ENCODE measurements at places on chromosomes 16 and 17.
A peak's percentile ranks its signal among the peaks of the same experiment; 100 is the strongest.

DNA sequence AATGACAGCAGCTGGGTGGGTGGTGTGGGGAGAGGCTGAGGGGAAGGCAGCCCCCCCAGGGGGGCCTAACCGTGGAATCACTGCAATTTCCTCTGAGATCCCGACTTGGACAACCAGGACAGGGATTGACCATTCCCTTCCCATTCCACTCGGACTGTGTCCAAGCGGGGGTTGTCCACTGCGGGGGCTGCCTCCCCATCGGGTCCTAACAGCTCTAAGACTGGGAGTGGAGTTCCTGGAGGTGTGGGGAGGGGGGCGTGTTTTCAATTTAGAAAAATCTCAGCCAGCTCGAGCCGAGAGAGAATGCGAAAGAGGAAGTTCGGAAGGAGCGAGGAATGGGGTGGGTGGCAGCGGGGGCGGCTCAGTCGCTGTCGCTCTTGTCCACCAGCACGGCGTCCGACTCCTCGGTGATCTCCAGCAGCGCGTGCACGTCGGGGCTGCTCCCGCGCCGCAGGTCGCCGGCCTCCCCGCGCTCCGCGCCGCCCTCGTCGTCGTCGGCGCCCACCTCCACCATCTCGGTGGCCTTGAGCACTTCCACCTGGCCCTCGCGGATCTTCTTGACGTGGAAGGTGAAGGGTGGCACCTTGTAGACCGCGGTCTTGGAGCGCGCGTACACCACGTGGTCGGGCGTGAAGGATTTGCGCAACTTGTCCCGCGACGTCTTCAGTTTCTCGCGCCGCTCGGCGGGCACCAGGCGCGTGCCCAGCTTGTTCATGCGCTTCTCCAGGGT is 16.2 kb upstream of the STAT3 start:
- no peak for DNase-seq

- DNase-seq, result no peak
Measured at GRCh38 chr16:1182316-1182671, 29.4 kb downstream of the CACNA1H start.

- no peak for DNase-seq
Measured at GRCh38 chr16:4318451-4318910, 2.6 kb downstream of the GLIS2 start.

GRCh38 chr16:48394355-48394703 is 9.1 kb upstream of the SIAH1 start:
- DNase-seq, result no peak

DNA sequence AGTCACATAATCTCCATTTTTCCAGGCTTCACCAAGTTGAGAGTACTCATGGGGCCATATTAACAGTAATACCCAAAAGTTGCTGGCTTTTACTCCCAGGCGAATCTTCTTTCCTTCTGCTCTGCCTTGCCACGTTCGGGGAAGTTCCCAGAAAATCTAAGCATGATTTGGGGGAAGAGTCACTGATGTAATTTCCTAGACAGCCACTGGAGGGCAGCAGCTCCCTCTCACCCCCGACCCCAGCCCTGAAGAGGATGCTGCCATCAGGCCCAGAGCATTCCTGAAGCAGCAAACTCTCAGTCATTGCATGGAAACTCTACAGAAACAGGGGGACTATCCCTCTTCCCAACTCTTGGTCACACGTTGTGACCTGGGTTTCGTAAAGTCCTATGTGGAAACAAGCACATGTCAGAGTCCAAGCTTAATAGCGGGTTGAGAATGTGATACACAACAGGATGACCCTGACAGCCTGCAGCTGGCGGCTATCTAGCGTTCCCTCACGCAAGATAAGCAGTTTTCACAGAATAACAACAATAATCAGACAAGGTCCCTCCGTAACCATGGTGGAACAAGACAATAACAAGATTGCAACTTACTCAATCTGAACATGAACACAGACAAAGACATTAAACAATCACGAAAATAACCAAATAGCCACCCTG is 43.8 kb upstream of the DHX40 start:
- peak; percentile 13 for DNase-seq

Data from activated CD8-positive, alpha-beta memory T cell treated with anti-CD3 and anti-CD28 coated beads for 48 hours (primary cell).